ENCODE measurements at places on chromosomes 5 and 9.

DNA sequence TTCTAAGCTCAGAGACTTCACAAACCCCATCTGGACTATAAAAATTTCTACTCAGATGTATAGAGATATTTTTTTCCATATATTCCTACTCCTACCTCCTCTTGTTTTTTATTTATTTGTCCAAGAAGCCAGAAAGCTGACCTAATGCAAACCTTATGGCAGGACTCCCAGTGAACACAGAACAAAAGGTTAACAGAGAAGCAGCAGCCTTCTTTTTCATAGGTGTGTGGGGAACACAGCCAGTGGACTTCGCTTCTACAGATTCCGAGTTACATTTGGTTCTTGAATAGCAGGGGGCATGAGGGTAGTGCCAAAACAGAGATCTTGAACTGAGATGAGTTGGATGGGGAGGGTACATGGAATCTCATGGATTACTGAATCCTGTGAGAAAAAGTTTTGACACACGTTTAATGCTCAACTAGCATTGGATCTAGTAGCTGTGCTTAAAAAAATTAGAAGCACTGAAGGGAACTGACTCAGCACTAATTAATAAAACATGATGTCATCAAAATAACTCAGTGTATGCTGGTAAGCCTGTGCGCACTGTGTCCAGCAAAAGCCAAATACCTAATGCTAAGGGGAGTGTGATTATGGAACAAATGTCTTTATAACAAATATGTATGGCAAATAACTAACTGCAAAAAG, 240.1 kb downstream of the GABRB2 start:
- DNase-seq = no peak

- DNase-seq = no peak
Observed at GRCh38 chr5:124557761-124558160, 188.7 kb downstream of the ZNF608 start.

DNA sequence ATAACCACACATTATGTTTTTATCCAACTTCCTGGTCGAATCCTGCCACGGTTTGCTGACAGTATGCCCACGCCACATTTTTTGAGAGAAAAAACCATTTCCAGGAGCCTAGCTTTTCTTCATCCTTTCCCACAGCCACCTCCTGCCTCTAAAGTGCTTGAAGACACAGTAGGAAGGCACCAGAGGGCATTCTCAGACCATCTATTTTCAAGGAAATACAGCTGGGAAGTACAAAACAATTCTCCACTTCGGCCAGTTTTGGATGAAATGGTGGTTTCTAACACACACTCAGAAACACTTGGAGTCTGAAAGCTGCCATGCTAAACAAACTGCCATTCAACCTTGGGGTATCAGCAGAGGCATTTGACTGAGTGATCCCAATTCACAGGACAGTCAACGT, 86.3 kb upstream of the RPS23 start:
- DNase-seq = no peak

GRCh38 chr9:86868616-86869015, 78.7 kb downstream of the GAS1 start:
- no peak for DNase-seq

DNA sequence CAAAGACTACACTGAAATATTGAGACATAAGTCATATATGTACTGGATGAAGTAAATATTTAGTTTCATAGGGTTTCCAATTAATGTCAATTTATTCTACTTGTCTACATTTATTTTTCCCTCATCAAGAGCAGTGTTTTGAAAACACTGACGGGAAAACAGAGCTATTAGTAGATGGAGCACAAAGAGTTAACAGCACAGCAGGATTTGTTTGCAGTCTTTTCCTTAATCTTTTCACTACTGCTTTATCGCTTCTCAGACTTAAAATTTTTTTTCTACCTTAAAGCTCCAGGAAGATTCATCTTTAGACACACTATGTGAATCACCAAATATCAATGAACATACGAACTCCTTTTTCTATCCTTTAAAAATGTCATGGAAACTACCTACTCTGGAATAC, 25.6 kb downstream of the PGGT1B start:
- no peak for DNase-seq

- DNase-seq = no peak
Observed at GRCh38 chr5:82151204-82151603, 127.0 kb downstream of the RPS23 start.

DNA sequence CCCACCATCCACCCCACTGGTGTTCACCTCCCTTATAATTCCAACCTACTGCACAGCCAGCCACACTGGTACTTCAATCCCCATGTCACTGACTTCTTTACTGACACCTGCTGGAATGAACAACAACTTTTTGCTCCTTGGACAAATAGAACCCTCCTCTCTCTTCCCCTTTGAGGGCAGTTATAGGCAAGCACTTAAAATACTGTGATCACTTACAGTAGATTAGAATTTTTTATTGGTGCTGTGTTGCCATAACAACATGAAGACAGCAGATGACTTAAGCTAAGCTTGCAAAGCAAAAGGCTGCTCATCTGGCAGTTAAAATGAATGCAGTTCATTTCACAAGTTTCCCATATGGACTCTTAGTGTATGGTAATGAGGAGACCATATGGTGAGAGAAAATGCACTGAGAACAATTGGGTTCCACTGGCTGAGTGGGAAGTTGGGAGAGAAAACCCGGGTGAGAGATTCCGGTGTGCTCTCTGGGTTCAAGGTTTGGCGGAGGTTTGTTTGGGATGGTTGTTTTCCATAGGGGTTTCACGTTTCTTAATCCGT, 374.3 kb downstream of the EBF1 start:
- DNase-seq = peak; percentile 65

All from NCI-H2171 (cell line).